CD4-positive, alpha-beta memory T cell (primary cell): ENCODE measurements at places on chromosomes 5 and 9.

DNA sequence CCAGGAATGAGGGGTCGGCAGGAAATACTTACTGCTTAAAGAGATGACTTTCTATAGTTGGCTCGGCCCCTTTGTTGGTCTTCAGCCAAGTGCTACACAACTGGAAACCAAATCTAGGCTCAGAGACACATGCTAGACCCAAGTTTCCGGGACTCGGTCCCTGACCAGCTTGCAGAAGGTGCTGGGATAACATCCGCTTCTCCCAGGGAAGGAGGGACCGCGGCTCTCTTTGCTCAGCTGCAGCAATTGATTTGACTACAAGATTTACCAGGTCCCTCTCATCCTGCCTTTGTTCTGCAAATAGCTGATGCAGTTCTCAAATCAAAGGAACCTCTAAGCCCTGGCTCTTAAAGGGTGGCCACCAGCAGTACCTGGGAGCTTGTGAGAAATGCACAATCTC lies 314.7 kb downstream of the MLLT3 start:
- no peak for DNase-seq

DNA sequence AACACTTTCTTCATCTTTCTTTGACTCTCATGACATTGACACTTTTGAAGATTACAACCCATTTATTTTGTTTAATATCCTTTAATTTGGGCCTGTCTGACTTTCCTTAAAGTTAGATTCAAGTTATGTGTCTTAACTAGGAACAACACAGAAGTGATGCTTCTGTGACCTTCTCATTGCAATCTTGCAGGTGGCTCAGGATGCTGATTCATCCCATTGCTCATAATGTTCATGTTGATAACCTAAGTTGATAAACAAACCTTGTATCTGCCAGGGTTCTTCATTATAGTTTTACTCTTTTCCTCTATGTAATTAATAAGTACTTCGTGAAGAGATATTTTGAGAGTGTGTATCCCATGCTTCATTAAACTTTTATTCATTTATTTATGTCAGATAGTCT lies 107.2 kb upstream of the SHB start:
- no peak for DNase-seq

DNA sequence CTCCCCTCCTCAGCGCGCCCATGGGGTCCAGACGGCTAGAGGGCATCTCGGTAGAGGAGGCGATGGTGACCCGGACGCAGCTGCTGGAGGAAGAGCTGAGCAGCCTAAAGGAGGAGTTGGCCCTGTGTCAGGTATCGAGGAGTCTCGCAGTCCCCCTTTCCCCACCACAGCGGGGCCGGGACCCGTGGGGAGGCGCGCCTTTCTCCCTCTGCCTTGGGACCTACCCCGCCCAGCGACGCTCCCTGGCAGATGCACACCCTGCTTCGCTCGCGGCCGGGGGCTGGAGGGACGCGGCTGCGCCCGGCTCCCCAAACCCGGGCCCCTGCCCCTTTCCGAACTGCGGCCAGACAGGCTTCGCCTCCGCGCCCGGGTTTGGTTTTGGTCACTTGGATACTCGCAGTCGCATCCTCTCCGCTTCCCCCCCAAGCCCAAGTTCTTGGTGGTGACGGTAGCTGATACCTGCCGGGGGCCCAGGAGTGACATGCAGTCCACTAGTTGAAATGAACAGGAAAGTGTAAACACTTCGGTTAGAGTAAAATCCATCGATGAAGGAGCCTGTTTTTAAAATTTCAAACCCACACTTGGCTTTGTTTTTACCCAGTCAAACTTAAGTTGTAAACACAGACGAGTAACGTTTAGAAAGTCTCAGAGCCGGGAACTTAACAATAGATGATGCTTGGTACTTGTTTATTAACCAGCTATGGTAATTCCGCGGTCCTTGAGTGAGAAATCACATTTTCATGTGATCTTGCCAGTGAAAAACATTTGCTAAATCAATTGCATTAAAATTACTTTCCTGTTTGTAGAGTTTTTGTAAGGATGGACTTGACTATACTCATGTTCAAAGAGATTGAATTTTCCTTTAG lies 688 bp downstream of the CNTLN start:
- DNase-seq: no peak

- DNase-seq: no peak
Measured at GRCh38 chr5:116371431-116371830, 203.2 kb downstream of the SEMA6A start.

DNA sequence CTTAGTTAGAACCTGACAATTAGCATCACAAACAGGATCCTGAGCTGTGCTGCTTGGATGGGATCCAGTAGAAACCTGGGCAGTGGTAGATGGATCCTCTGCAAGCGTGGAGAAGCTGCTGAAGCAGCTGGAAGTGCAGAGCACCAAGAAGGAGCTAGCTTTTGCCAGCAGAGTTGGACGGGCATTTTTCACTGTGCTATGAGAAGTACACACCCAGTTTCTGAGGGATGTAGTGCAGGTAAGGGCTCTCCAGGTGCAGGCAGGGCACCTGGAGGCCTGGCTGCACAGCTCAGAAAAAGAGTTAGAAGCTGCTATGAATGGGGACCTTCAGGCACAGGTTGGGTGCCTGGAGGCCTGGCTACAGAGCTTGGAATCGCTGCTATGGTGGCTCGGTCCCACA lies 623.9 kb upstream of the NUDT12 start:
- DNase-seq: no peak

DNA sequence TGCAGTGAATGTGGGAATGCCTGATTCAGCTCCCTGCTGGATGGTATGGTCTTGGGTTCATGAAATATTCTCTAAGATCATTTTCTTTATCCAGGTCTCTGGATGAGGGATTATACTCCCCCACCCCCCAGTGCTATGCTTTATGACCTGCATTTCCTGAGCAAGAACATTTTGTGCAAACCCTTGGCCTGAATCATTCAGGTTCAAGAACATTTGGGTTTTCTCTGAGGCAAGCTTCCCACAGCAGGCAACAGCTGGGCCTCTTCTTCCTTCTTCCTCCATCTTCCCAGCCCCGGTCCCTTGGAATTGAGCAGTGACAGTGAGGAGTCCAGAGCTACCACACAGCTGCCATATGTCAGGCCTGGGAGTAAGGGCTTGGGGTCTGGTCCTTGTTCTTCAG lies 58.6 kb upstream of the TNFSF15 start:
- no peak for DNase-seq

GRCh38 chr5:102271759-102272158 lies 24.3 kb downstream of the SLCO4C1 start:
- no peak for DNase-seq
